ENCODE measurements at places on chromosomes 16 and 17.

DNA sequence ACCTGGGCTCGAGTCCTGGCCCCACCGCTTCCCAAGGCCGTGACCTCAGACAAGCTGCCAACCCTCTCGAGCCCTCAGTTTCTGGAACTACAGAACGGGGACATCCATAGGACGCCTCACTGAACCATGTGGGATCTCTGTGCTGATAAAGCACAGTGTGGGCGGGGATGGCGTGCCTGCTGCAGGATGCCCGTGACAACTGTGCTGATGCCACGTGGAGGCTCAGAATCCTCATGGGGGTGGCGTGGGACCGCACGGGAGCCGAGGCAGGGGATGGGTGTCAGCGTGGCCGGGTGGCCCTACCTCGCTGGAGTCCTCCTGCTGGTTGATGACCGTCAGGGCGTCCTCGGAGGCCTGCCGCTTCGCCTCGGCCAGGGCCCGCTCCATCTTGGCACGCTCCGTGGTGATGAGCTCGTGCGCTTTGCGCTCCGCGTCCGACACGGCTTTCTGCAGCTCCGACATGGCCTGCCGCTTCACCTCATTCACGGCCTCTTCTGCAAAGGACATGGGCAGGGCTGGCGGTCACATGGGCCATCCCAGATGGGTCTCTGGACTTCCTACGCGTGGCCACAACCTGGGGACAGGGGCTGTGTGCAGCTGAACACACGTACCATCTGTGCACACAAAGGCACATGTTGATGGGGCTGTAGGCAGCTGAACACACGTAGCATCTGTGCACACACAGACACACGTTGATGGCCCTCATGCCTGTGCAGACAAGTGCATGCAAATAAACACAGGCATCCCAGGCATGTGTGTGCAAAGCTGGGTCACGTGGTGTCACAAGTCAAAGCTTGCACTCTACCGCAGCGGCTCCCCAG is 12.7 kb upstream of the PABPN1L start:
- DNase-seq: no peak

- DNase-seq: no peak
Observed at GRCh38 chr16:11312718-11313492, 31.8 kb upstream of the PRM1 start.

GRCh38 chr17:70102531-70102930 is 27.5 kb downstream of the KCNJ16 start:
- DNase-seq: no peak

GRCh38 chr16:50498431-50499155 is 49.6 kb upstream of the NKD1 start:
- no peak for DNase-seq

GRCh38 chr17:75839942-75840798 is 4.0 kb downstream of the UNC13D start:
- DNase-seq: no peak

- DNase-seq: no peak
Observed at GRCh38 chr17:80695979-80696378, 151.3 kb downstream of the RPTOR start.

DNA sequence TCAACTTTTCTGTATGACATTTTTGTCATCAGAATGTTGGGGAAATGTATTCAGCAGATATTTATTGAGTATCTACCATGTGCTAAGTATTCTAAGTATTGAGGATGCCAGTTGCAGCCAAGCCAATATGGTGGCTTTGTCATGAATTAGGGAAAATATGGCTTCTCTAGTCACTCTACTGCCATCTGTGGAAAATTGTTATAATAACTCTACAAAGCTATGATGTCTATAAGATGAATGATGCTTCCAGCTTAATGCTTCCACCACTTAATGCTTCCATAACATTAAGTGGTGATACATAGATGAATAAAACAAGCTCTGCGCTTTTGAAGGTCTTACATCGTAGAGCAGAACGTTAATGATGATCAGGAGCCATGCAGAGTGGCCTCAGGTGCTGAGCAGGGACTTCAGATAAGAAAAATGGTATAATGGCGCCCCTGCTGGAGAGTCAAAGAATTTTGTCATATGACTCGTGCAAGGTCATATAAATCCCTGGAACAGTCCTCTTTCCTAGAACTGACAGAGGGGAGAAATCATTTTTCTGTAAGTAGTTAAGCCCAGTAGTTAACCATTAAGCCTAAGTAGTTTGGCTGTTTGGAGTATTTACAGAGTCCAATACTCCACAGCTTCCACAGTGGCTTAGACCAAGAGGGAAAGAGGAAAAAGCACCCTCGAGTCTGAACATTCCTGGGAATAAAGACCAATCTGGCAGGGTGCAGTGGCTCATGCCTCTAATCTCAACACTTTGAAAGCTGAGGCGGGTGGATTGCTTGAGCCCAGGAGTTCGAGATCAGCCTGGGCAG is 2.7 kb upstream of the TMIGD1 start:
- DNase-seq: peak; percentile 41

DNA sequence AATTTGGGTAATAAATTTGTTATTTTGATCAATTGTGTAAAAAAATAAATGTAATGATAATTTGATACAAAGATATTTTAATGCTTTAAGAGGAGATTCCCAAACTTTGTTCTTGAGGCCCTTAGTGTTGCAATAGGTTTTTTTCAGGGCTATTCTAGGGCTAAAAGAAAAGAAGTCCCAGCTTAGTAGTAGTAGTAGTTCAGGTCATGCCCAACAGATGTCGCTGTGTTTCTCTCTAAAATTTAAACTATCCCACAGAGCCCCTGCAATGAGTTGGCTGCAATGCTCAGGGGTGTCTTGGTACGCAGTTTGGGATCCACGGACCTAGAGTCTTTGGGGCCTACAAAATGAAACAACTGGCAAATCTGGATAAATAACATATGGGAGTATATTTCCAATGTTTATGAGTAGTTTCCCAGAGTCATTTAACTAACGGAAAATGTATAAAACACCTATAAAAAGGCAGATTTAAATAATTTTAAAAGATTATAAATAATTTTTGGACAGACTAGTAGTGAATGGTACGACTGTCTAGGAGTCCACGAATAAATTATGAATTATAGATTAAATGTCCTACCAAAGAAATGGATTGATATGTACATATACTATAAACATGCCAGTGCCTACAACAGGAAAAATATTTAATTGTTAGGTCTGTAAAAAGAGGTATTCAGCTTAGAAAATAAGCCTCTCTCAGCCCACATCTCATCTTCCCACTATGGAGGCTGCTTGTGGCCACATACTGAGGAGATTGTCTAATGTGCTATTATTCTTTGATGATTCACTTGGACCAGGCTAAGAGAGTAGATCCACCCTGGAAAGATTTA is 228.5 kb upstream of the PMFBP1 start:
- DNase-seq: peak; percentile 49

GRCh38 chr17:17978481-17979424 is 6.1 kb downstream of the DRC3 start:
- no peak for DNase-seq

DNA sequence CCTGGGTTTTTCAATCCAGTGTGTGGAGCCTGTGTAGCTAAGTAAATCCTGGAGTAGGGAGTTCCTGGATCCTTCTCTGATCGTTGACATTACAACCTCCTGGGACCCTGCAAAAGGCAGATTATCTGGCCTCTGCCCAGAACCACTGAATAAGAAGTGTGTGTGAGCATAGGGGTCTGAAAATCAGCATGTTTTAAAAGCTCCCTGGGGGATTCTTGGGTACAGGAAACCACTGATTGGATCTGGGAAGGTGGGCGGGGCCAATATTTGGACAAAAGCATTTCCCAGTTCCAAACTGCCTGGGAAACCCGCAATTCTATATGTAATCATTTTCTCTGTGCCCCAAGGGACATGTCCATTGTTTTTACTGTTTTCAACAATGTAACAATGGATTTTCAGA is 27.2 kb upstream of the BEAN1 start:
- no peak for DNase-seq

GRCh38 chr16:66116163-66117002 is 250.1 kb upstream of the CDH5 start:
- DNase-seq: no peak

DNA sequence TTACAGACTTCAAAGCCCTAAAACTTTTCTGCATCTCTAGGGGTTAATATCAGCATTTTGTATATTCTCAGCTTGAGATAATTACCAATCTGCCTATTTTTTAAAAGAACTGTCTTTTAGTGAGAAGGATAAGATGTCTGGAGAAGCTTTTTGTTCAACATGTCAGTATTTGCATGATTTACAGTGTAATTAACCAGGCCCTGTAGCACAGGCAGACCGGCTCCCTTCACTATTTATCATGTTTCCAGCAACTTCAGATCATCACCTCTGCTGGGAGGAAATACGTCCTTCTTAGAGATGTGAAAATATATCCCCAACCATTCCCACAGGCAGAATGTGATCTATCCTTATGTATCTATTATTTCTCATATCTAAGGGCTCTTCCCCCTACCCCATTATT is 8.6 kb upstream of the DDX52 start:
- DNase-seq: no peak

DNA sequence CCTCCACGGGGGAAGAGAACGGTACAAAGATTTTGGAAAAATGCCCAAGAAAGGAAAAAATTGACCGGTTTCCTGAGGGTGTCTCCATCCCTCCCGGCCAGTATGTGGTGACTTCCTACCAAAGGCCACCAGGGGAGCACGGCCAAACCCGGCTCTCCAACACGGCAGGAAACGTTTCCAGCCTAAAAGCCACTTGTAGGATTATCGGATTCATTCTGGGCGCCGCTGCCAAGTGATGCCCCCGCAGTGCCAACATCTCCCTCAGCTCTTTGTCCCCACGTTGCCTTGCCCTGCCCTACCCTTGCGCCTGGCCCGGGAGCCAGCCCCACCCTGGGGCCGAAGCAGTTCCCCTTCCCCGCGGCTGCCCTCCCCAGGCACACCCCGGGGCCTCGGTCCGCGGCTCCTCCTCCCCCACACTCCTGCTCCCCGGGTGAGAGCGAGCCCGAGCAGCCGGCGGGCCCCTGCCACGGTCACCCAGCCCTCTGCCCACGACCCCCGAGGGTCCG is 688 bp downstream of the CRK start:
- DNase-seq: peak; percentile 63

- DNase-seq: peak; percentile 67
Observed at GRCh38 chr16:8962393-8963009, 1.2 kb downstream of the USP7 start.

GRCh38 chr17:65556910-65557348 is 4.5 kb downstream of the AXIN2 start:
- DNase-seq: no peak

DNA sequence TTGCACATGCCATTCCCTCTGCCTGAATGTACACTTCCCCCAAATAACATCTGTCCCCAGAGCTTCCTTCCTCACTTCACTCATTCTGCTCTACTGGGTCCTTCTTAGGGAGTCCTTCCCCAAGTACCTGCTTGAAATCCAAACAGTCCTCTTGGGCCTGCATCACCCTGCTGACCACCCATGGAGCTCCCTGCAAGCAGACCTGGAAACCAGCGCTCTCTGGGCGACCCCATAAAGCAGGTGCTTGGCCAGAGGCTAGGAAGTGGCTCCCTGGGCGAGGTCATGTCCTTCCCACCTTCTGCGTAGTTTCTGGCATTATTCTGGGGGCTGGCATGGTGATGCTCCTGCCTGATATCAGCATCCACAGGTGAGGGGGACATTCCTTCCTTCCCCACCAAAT is 12.2 kb upstream of the NTN1 start:
- DNase-seq: no peak

- DNase-seq: no peak
Observed at GRCh38 chr16:79110242-79110641, 490.3 kb downstream of the MAF start.

- DNase-seq: no peak
Observed at GRCh38 chr17:41563607-41564170, 8.2 kb downstream of the KRT9 start.

DNA sequence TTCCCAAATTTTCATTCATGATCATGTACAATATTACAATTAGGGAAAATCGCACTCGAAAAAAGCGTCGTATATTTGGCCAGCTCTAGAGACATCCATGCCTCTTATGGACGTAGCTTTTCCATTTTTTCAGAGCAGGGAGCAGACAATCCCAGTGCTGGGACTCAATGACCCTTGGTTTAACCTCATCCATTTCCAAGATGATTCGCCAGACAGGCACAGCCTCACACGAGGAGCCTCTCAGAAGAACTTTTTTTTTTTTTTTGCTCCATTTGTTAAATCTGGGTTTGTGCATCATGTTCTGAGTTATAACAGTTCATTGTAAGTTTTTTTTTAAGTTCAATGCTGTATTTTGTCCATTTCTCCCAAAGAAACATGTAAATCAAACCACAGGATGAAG is 92.1 kb downstream of the ZDHHC7 start:
- no peak for DNase-seq

DNA sequence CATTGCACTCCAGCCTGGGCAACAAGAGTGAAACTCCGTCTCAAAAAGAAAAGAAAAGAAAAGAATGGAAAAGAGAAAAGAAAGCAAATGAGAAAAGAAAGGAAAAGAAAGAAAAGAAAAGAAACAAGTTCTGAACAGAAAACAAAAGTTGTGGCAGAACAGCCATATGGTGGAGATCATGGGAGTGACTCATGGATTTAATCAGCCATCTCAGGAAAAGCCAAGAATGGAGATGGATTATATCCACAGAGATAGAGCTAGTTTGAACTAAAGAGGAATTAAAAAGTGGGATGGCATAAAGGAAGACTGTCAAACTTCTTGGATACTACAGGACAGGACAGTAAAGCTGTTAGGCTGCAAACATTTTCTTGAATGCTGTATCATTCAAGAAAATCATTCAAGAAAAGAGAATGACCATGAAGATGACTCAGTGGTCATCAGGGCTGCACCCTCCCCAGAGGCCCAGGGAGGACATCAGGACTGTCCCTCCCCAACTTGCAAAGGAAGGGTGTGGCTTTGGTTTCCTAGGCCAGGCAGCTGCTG is 120.6 kb downstream of the USP22 start:
- DNase-seq: no peak

- no peak for DNase-seq
Observed at GRCh38 chr17:38892083-38892482, 22.2 kb downstream of the LASP1 start.

- peak; percentile 91 for DNase-seq
Observed at GRCh38 chr17:28854457-28855335, at the start of gene ERAL1. Gene ERAL1, plus strand, starts transcription at chr17:28855016. Its CDS starts 19 bp downstream, at chr17:28855035.

- DNase-seq: no peak
Observed at GRCh38 chr17:44352828-44353671, 7.9 kb downstream of the GRN start.

DNA sequence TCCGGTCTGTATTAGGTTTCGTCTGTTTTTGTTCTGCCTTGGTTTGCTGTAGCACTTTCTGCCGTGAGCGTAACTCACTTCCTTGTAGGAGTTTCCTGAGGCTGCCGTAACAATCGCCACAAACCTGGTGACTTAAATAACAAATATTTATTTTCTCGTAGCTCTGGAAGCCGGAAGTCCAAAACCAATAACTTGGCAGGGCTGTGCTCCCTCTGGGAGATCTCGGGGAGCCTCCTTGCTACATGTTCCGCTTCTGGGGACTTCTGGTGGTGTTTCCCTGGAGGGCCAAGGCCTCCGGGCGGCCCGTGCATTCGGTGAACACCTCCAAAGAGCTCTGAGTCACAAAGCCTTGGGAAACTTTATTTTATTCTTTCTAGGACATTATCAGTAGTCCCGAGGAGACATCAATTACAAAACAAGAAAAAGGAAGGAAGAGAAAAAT is 6.8 kb upstream of the WDR45B start:
- DNase-seq: no peak

All from GM13976 (cell line).